ENCODE measurements at places on chromosomes 16 and 17. TPM values are rescaled to one million over a fixed set of nuclear protein-coding genes. Genes with fewer than 3 reads are reported as not detected.
A peak's percentile ranks its signal among the peaks of the same experiment; 100 is the strongest.

Gene SPAG9
- total RNA-seq: 99.8 TPM

DNA sequence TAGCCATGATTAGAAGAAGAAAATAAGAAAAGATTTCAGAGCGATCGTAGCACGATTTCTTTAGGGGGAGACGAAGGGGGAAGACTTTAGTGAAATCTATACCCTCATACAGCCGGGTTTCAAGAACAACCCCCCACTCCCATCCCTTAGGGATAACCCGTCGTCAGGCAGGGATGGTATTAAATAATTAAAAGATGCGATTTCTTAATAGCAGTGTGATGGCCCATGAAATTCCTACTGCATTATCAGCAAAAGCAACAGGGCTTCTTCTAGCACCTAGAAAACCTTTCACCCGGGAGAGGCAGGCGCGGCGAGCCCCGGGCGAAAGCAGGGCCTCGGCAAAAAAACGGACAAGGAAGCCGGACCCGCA lies 1.4 kb downstream of the CDH11 start:
- H3K27ac ChIP-seq: peak overlapping the region; percentile 69
- H3K4me3 ChIP-seq: peak overlapping the region; percentile 72
- no peak for DNase-seq
- H3K27me3 ChIP-seq: peaks cover 15% of the 10 kb centered on the region
- H3K36me3 ChIP-seq: no peaks in the 10 kb centered on the region
- peaks cover 5% of the 10 kb centered on the region for H3K4me1 ChIP-seq

GRCh38 chr16:10835281-10835931 lies 16.8 kb upstream of the TVP23A start:
- H3K27ac ChIP-seq: no peak overlapping the region
- H3K36me3 ChIP-seq: no peaks in the 10 kb centered on the region
- H3K27me3 ChIP-seq: no peaks in the 10 kb centered on the region
- DNase-seq: no peak
- H3K4me3 ChIP-seq: no peak overlapping the region

Gene ODAD4
- total RNA-seq: 0.50 TPM

GRCh38 chr17:3800362-3801271 lies at the start of gene ITGAE:
Gene ITGAE, minus strand, starts transcription at chr17:3801188. Its CDS starts 44 bp downstream, at chr17:3801144.
- no peak within 1 kb of the TSS for H3K27ac ChIP-seq
- DNase-seq: no peak
- no peaks in the 10 kb centered on the region for H3K36me3 ChIP-seq
- peaks cover 31% of the 10 kb centered on the region for H3K4me1 ChIP-seq

- H3K4me1 ChIP-seq: peaks cover 7% of the 10 kb centered on the region
- no peak overlapping the region for H3K4me3 ChIP-seq
- DNase-seq: no peak
- no peaks in the 10 kb centered on the region for H3K36me3 ChIP-seq
Observed at GRCh38 chr16:4412159-4412558, 4.2 kb downstream of the CORO7 start.

- no peaks in the 10 kb centered on the region for H3K36me3 ChIP-seq
- no peak overlapping the region for H3K27ac ChIP-seq
- no peaks in the 10 kb centered on the region for H3K27me3 ChIP-seq
- peaks cover 8% of the 10 kb centered on the region for H3K4me1 ChIP-seq
Observed at GRCh38 chr17:17364338-17364667, 61.1 kb downstream of the NT5M start.

Gene NT5C
- total RNA-seq: 58.7 TPM

Gene CD300LF
- total RNA-seq: 0.33 TPM

DNA sequence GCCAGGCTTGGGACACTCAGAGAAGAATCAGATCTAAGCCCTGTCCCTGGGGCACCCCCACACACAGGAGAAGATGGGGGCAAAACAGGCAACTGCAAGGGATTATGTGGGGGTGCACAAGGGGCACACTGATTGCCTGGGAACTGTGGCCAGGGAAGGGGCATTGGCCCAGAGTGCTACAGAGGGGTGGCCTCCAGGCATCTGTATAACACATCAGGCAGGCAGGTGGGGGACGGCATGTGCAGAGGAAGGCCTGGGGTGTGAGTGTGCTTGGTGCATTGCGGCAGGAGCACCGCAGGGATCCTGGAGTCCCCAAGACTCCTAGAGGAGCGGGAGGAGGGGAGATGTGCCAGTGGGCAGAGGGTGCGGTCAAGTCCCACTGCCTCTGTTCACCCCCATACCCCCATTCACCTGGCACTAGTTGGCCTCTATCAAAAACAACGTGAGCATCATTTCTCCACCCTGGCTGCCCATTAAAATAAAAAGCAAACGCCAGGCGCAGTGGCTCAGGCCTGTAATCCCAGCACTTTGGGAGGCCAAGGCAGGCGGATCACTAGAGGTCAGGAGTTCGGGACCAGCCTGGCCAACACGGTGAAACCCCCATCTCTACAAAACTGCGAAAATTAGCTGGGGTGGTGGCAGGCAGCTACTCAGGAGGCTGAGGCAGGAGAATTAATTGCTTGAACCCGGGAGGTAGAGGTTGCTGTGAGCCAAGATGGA lies 41.5 kb downstream of the C16orf82 start:
- no peaks in the 10 kb centered on the region for H3K36me3 ChIP-seq
- no peak overlapping the region for H3K27ac ChIP-seq

- no peak for DNase-seq
- no peaks in the 10 kb centered on the region for H3K36me3 ChIP-seq
- H3K4me3 ChIP-seq: no peak overlapping the region
- no peaks in the 10 kb centered on the region for H3K27me3 ChIP-seq
Observed at GRCh38 chr16:64365448-64365931, 756.4 kb downstream of the CDH11 start.

GRCh38 chr17:57106836-57107497 lies 21.9 kb downstream of the AKAP1 start:
- H3K4me3 ChIP-seq: no peak overlapping the region
- H3K27me3 ChIP-seq: no peaks in the 10 kb centered on the region
- H3K36me3 ChIP-seq: peaks cover 7% of the 10 kb centered on the region
- no peaks in the 10 kb centered on the region for H3K4me1 ChIP-seq

DNA sequence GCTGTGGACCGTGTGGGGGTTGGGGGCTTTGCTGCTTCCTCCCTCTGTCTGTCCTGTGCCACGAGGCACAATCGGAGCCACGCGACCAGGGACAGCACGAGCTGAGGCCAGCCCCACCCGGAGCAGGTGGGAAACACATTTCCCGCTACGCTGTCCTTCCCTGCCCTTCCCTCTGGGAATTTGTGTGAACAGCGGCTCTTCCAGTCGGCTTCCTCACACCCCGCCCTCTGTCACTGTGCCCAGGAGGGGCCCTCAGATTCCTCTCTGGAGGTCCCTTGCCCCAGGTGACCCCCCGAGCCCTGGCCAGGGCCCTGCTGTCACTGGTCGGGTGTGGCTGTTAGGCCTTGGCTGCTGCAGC lies 19.6 kb downstream of the SPIRE2 start:
- H3K27me3 ChIP-seq: no peaks in the 10 kb centered on the region
- no peaks in the 10 kb centered on the region for H3K4me1 ChIP-seq
- no peak for DNase-seq
- no peak overlapping the region for H3K4me3 ChIP-seq
- no peak overlapping the region for H3K27ac ChIP-seq
- no peaks in the 10 kb centered on the region for H3K36me3 ChIP-seq

- H3K4me3 ChIP-seq: no peak overlapping the region
- no peak for DNase-seq
- no peak overlapping the region for H3K27ac ChIP-seq
- no peaks in the 10 kb centered on the region for H3K36me3 ChIP-seq
- no peaks in the 10 kb centered on the region for H3K27me3 ChIP-seq
- no peaks in the 10 kb centered on the region for H3K4me1 ChIP-seq
Observed at GRCh38 chr16:14289692-14290340, 218.7 kb downstream of the MRTFB start.

Gene GPR179
- 0.11 TPM for total RNA-seq

Gene ZNF385C
- not detected for total RNA-seq

GRCh38 chr17:27306276-27306835 lies 12.4 kb downstream of the WSB1 start:
- peaks cover 64% of the 10 kb centered on the region for H3K36me3 ChIP-seq
- H3K27me3 ChIP-seq: no peaks in the 10 kb centered on the region
- H3K4me1 ChIP-seq: peaks cover 17% of the 10 kb centered on the region
- no peak overlapping the region for H3K27ac ChIP-seq
- no peak overlapping the region for H3K4me3 ChIP-seq

DNA sequence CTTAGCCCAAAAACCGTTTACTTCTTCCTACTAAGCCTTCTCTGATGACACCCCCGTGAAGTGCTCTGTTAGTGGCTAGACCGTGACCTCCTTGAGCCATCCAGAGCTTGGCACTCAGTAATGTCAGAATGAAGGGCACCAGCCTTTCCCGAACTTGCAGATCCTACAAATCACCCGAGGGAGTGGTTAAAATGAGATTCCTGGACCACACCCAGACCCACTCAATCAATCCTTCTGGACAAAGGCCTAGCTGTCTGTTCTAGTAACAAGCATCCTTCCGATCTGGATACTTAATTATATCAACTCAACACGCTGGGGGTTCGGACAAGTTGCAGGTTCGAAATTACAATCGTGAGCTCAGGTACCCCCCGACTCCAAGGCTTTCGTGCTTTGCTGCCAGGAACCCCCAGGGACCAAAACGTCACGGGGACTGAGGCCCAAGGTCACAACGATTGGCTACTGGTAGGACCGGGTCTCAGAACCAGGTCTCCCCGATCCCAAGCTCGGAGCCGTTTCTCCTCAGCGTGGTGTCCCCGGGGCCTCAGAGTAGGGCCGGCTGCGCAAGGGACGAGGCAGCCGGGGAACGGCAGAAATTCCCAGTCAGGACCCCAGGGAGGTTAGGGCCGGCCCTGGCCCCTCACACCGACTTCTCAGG lies 527 bp downstream of the CIAPIN1 start:
- H3K36me3 ChIP-seq: no peaks in the 10 kb centered on the region
- peak; percentile 75 for DNase-seq
- H3K27me3 ChIP-seq: no peaks in the 10 kb centered on the region
- H3K27ac ChIP-seq: peak overlapping the region; percentile 96

Gene KREMEN2
- not detected for total RNA-seq

GRCh38 chr17:64336760-64337413 lies 53.8 kb downstream of the PECAM1 start:
- no peaks in the 10 kb centered on the region for H3K27me3 ChIP-seq
- no peaks in the 10 kb centered on the region for H3K4me1 ChIP-seq
- no peaks in the 10 kb centered on the region for H3K36me3 ChIP-seq
- no peak for DNase-seq

DNA sequence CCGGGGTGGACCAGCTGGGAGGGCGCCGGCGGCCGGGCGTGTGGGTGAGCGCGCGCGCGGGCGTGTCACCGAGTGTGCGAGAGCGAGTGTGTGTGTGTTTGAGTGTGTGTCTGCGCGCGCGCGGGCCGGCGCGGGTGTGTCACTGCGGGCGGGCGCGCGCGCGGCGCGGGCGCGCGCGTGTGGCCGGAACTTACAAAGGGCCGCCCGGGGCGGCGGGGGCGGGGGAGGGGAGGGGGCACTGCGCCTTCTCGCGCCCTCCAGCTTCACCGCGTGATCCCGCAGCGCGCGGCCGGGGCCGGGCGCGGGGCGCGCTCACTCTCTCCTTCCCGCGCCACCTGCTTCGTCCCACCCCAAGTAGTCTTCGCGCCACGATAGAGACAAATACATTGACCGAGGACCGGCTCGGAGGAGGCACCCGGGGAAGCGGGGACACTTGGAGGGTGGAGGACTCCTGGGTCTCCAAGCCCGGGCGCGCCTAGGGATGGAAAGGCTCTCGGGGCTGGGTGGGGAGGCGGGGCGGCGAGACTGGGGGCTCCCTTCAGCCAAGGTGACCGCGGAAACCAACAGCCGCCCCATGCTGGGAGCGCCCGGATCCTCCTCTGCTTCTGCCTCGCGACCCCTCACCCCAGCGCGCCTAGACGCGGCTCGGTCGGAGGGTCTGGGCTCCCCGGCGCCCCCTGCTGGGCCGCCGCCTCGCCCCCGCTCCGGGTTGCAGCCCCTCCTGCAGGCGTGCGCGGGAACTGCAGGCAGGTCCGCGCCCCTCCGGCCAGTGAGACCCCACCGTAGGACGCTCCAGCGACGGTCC lies at the start of gene SRCIN1:
Gene SRCIN1 (minus strand): TSS at position 112 of the 805 bp plus-strand sequence. CDS start 247 bp downstream, outside the sequence.
- no peak for DNase-seq
- peaks cover 5% of the 10 kb centered on the region for H3K4me1 ChIP-seq
- H3K4me3 ChIP-seq: peak within 1 kb of the TSS; percentile 5
- peaks cover 47% of the 10 kb centered on the region for H3K27me3 ChIP-seq
- no peaks in the 10 kb centered on the region for H3K36me3 ChIP-seq

All from adrenal gland (tissue), 19 donors.